ENCODE measurements at places on chromosomes 16 and 17. TPM values are rescaled to one million over a fixed set of nuclear protein-coding genes. Genes with fewer than 3 reads are reported as not detected.

TBC1D3I gene
- total RNA-seq: 0.07 TPM

GOSR1 gene
- total RNA-seq: 33.6 TPM

ITGAD gene
- total RNA-seq: not detected

TRPV3 gene
- total RNA-seq: 2.3 TPM

KRTAP1-5 gene
- total RNA-seq: 1.6 TPM

ZG16 gene
- total RNA-seq: not detected

ADCY9 gene
- 20.6 TPM for total RNA-seq

CBLN1 gene
- total RNA-seq: not detected

NPIPA5 gene
- total RNA-seq: 5.3 TPM

KRT25 gene
- total RNA-seq: not detected

CACNG3 gene
- not detected for total RNA-seq

CPNE7 gene
- total RNA-seq: 1.3 TPM

CLEC3A gene
- not detected for total RNA-seq

CPHXL2 gene
- not detected for total RNA-seq

OR1F1 gene
- total RNA-seq: 0.07 TPM

IL34 gene
- 27.3 TPM for total RNA-seq

PFAS gene
- total RNA-seq: 14.1 TPM

PROCA1 gene
- total RNA-seq: 0.85 TPM

NPIPB6 gene
- total RNA-seq: 0.89 TPM

TUBB3 gene
- 308 TPM for total RNA-seq

SMIM5 gene
- not detected for total RNA-seq

TMEM114 gene
- not detected for total RNA-seq

AIPL1 gene
- not detected for total RNA-seq

TEKT5 gene
- 0.13 TPM for total RNA-seq

ARSG gene
- 6.3 TPM for total RNA-seq

TCAP gene
- total RNA-seq: 0.53 TPM

SLC52A1 gene
- 0.13 TPM for total RNA-seq

NFATC2IP gene
- 17.7 TPM for total RNA-seq

ALDOA gene
- 1,606 TPM for total RNA-seq

CCT6B gene
- total RNA-seq: 0.52 TPM

FOXL1 gene
- total RNA-seq: 17.4 TPM

G6PC1 gene
- not detected for total RNA-seq

HLF gene
- not detected for total RNA-seq
